Caco-2 (cell line): ENCODE measurements at places on chromosomes 12 and 14.

- DNase-seq, result no peak
Measured at GRCh38 chr12:108650083-108650482, 16.4 kb upstream of the SELPLG start.

DNA sequence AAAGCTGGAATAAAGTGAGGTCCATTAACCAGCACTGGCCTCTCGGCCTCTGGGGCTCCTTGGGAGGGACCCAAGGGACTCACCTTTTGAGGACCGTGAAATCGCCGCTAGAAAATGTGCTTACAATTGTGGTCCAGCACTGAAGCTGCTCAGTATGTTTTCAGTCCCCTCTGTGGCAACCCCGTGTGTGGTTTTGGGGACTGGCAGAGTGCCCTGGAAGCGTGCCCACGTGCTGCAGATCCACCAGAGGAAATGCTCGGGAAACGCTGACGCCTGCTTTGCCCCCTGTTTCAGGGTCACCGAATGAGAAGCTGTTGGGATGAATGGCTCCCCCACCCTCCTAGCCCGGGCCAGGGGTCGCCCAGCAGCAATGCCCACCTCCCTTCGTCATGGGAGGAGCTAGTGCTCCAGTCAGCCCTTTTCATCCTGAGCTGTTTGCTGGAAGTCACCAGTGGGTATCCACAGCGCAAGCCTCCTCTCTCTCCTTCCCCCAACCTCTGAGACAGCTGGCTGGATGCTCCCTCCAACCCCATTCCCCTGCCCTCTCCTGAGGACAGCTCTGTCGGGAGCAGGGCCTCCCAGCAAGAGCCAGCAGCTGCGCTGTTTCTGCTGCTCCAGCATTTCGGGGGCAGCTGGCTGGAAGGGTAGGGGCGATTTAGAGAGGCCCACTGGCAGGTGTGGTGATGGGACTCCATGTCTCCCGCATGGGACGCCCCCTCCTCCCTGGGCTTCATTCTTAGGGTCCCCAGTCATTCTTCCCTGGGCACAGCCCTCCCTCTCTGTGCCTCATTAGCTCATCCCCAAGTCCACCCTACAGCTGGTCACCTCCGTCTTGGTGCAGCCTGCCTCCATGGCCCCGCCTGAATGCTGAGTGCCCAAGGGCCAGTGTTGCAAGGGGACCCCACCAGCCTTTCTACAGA, 33.2 kb upstream of the PPP1R13B start:
- no peak for DNase-seq

- DNase-seq, result no peak
Measured at GRCh38 chr12:105992849-105993740, 145.7 kb downstream of the NUAK1 start.

- DNase-seq, result no peak
Measured at GRCh38 chr12:52496054-52496453, 3.0 kb upstream of the KRT6A start.

DNA sequence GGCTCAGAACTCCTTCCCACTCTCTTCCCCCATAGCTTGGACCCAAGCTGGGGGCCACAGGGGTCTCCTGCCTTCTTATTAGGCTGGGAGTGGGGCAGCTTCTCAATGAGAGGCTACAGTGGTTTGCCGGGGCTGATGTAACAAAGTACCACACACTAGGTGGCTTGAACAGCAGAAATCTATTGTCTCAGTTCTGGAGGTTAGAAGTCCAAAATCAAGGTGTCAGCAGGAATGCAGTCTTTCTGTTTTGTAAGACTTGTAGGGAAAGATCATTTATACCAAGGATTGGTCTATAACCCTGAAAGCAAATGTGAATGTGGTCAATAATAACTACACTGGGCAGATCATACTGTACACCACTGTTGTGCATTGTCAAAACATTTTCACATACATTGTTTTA, 124.5 kb upstream of the ARHGAP5 start:
- no peak for DNase-seq

GRCh38 chr12:128534906-128535305, 267.9 kb downstream of the TMEM132C start:
- DNase-seq, result no peak

- no peak for DNase-seq
Measured at GRCh38 chr12:118025168-118025567, 8.7 kb downstream of the RFC5 start.

DNA sequence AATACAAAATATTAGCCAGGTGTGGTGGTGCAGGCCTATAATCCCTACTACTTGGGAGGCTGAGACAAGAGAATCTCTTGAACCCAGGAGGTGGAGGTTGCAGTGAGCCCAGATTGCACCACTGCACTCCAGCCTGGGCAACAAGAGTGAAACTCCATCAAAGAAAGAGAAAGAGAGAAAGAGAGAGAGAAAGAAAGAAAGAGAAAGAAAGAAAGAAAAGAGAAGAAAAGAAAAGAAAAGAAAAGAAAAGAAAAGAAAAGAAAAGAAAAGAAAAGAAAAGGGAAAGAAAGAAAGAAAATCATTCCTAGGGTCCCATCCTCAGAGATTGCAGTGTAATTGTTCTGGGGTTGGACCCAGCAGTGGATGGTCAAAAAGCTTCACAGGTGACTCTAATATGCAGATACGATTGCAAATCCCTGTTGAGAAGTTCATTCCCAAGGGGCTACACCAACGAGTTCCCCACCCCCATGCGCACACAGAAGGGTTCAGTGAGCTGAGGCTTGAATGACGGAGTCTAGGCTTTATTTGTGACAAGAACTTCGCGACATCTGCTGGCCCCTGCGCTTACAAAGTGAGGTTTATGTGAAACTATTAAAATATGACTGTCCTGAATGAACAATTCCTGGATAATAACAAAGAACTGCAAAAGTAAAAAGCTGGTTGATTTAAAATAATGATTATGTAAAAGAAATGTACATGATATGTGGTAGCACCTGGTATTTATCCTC, 17.4 kb upstream of the RNASE12 start:
- no peak for DNase-seq

- no peak for DNase-seq
Measured at GRCh38 chr14:90615517-90616060, 200.6 kb downstream of the TTC7B start.

- DNase-seq, result peak; percentile 29
Measured at GRCh38 chr14:49594347-49595091, 4.2 kb upstream of the LRR1 start.

- DNase-seq, result no peak
Measured at GRCh38 chr12:112823582-112824149, 32.1 kb downstream of the RPH3A start.

DNA sequence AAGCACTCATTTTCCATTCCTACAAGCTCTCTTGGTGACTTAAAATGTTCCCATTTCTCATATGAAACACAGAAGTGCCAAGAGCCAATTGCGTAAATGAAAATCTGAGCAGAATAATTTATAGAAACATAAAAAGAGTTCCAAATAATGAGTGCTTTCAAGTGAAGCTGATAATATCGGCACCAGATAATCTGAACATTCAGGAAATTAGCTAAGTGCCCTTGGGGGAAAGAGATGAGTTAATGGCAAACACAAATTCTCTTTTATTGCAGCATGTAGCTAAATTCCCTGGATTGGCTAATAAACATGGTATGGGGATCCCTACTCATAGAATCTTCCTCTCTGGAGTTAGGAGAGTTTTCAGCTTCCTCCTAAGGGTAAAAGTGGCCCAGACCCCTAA, 46.7 kb downstream of the DAD1 start:
- DNase-seq, result no peak

DNA sequence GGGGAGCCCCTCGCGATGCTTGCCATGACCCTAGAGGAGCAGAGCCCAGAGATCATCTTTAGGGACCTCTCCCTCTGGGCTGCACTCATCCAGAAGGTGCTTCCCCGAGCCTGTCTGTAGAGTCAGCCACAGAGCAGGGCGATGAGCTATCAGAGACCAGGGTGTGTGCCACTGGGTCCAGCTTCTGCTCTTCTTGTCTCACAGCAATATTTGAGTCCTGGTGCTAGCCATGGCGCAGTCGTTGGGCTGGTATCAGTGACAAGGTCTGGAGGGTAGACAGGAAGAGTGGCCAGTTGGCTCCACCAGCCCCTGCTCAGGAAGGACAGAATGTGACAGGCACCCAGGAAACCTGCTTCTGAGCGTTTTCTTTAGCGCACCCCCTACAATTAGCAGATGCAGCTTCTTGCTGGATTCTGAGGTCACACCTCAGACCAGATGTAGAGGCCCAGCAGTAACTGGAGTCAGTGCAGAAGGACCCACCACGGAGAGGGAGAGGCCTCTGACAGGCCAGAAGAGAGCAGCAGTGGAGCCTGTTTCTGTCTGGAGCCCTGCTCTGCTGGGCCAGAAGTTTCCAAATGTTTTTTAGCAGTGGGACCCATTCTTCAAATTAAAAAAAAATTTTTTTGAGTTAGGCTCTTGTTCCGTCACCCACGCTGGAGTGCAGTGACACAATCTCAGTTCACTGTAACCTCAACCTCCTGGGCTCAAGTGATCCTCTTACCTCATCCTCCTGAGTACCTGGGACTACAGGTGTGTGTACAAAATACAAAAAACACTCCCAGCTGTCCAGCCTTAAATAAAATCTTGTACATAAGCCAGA, 23.7 kb downstream of the ANKRD9 start:
- DNase-seq, result no peak

DNA sequence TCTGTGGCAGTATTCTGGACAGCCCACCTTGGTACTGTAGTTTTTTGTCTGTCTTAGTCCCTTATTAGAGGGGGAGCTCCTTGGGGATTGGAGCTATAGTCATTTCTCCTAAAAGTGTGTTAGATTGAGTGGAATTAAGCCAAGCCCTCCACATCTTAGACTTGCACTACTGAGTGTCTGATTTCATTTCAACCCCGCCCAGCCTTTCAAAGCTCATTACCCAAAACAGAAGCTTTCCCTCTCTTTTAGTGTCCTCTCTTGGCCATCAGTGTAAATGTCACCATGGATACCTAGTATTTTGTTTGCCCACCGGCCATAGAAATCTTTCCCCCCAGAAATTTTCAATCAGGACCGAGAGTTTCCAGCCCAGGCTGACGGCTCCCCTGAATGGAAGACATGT, 74.5 kb downstream of the LRRC74A start:
- no peak for DNase-seq

DNA sequence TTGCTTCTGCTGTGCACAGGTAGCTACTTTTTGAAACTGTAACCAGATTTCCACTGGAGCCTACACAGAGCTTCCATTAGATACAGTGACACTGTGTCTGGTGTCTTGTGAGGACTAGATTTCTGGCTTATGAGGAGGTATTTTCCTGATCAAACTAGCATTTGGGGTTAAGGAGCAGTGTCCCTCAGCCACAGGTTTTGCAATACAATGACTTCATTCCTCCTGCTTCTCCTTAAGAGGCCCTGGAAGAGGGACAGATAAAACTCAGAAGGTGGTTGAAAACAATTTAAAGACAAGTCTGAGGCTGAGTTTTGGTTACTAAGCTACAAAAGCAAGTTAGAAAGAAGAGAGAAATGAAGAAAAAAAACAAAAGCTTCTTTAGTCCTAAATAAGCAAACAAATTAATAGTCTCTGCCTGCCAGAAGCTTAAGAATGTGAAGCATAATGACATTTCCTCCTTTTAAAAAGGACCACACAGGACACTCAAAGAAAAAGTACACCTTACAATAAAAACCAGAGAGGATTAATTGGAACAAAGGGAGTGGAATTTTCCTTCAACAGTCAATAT, 53.0 kb downstream of the PKP2 start:
- no peak for DNase-seq

DNA sequence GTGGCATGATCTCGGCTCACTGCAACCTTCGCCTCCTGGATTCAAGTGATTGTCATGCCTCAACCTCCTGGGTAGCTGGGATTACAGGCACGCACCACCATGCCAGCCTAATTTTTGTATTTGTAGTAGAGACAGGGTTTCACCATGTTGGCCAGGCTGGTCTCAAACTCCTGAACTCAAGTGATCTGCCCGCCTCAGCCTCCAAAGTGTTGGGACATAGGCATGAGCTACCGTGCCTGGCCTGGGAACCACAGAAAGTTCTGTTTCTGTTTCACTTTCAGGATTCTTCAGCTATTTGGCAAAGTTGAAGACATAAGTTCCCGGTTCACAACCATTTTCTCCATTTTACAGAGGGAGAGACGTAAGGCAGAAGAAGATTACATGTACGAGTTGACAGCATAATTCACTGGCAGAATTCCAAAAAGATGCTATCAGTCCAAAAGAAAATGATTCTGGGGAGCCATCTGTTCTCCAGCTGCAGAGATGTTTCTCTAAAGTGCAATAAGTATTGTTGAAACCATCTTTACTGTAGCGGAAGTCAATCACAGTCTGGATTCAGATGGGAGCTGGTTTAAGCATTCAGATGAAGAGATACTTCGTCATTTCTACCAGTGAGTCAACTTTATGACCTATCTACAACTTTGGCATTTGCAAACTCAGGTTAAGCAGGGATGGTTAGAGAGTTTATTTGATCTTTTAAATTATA, 8.1 kb upstream of the RNF34 start:
- DNase-seq, result no peak

- no peak for DNase-seq
Measured at GRCh38 chr12:101372431-101372830, 35.1 kb downstream of the ARL1 start.

DNA sequence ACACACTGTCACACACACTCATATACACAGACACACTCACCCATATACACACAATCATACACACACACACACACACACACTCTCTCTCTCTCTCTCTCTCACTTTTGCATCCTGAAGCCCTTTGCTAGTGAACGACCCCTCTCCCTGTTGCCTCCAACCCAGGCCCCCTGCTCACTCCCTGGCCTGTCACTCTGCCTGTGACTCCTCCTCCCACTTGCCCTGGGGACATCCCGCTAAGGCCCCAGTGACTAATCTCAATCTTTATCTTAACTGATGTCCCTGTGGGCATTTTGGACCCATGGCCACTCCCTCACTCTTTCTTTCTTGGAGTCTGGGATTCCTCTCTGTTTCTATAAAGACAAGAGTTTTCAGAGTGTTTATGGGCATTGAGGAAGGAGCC, 10.9 kb upstream of the DLK1 start:
- no peak for DNase-seq

DNA sequence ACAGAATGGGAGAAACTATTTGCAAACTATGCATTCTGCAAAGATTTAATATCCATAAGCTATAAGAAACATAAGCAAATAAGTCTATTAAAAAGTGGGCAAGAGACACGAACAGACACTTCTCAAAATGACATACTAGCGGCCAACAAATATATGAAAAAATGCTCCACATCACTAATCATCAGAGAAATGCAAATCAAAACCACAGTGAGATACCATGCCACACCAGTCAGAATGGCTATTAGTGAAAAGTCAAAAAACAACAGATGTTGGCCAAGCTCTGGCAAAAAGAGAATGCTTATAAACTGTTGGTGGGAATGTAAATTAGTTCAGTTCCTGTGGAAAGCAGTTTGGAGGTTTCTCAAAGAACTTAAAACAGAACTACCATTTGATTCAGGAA, 121.3 kb downstream of the KCNMB4 start:
- DNase-seq, result no peak

- DNase-seq, result no peak
Measured at GRCh38 chr12:67761566-67761965, 113.0 kb downstream of the DYRK2 start.

DNA sequence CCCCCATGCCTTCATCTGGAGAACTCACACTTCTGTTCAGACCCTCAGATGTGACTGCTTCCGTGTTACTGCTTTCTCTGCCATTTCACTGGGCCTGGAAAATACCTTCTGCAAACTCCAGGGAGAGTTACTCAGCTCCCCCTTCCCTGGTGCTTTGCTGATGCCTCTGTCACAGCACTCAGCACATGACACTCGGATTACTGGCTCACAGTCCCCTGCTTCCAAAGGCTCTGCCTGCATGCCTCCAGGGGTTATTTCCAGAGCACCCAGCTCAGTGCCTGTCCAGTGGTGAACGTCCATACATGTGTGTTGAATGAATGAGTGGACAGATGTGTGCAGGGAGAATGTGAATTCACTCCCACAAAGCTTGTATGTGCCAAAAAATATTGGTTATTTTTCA, 237.2 kb upstream of the FKBP4 start:
- DNase-seq, result no peak
